ENCODE measurements at places on chromosomes 7 and 10. TPM values are rescaled to one million over a fixed set of nuclear protein-coding genes. Genes with fewer than 3 reads are reported as not detected.

Gene HILPDA
- total RNA-seq, result 24.9 TPM

Gene FEZF1
- not detected for total RNA-seq

Gene CCDC3
- total RNA-seq, result 4.5 TPM

Gene SFR1
- total RNA-seq, result 14.4 TPM

Data from regular cardiac myocyte (primary cell).